ENCODE measurements at places on chromosomes 2 and 18.
A peak's percentile ranks its signal among the peaks of the same experiment; 100 is the strongest.

GRCh38 chr2:200406379-200406778, 99.9 kb downstream of the SPATS2L start:
- DNase-seq, result no peak

DNA sequence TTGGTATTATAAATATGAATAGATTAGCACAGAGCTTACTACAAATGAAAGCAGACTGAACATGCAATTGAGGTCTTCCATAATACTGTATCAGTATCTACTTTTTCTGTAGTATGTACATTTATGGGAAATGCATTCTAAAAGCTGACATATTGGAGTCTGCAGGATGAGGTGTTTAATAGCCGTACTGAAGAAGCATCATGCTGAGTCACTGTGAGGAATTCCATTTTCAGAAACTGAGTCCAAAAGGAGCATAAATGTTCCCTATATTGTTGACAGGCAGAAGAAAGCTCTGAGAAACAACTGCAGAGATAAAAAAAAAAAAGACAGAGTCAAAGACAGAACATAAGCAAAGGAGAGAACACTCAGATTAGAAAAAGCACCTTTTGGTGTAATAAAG, 366.7 kb upstream of the SPHKAP start:
- no peak for DNase-seq

DNA sequence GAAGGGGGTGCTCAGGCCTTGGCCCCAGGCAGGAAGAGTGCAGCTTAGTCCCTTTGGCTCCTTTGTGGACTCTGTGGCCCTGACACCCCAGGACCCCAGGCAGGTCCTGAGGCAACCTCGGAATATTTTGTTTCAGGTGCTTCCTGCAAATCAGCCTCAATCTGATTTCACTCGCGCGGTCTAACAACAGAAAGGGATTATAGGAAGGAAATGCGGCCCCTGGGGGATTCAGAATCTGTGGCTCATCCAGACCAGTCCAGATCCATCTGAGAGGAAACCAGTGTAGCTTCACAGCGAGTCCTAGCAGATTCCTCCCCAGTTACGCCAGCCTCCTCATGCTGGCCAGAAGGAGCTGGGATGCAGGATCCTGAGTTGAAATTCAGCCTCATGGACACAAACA, 59.5 kb upstream of the YWHAQ start:
- no peak for DNase-seq

DNA sequence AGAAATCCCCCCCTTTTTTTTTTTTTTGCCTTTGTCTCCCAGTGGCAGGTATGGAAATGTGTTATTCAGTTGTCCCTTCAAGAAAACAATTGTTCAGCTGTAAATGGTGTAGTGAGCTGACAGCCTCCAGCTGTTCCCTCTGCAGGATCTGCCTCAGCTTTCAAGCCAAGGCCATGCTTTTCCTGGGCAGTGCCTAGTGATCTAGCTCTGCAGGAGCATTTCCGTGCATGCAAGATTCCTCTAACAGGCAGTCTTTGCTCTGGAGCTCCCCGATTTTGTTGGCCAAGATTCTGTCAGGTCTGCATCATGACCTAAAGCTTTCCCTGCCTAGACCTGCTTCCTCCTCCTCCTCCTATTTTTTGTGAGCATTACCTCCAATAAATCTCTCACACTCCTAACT, 300.7 kb upstream of the UBE2E3 start:
- peak; percentile 61 for DNase-seq
